ENCODE measurements at places on chromosomes 5 and 9.

DNA sequence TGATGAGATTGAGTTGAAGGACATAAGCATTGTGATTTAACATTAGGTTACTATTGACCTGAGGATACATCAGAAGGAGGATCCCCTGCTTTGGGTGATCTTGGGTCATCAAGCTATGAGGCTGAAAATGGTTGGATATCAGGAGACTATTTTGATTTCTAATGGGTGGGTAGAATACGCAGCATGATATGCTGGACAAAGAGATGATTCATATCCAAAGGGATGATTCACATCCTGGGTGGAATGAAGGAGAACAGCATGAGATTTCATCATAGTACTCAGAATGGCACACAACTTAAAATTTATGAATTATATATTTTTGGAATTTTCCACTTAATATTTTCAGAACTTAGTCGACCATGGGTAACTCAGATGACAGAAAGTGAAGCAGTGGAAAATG lies 1759.5 kb upstream of the C9orf72 start:
- no peak for DNase-seq

- DNase-seq, result no peak
Observed at GRCh38 chr9:136051837-136052471, 43.1 kb downstream of the NACC2 start.

- DNase-seq, result no peak
Observed at GRCh38 chr5:77010243-77010642, 20.0 kb upstream of the AGGF1 start.

GRCh38 chr9:77807846-77808750 lies 160.0 kb upstream of the GNA14 start:
- no peak for DNase-seq

DNA sequence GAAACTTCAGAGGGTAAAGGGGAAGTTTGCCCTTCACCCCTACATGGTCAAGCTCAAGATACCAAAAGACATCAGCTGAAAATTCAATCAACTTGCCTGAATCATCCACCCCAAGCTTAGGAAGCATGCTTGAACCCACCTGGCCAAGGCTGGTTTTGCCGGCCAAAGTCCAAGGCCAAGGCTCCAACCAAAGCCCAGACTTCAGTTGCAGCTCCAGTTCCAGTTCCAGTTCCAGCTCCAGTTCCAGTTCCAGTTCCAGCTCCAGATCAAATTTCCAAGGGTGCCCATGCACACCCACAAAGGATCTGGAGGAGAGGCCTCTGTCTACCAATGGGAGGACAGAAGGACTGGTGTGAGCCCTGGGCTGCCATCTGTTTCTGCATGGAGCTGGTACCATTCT lies 4.6 kb upstream of the SERINC5 start:
- no peak for DNase-seq

GRCh38 chr5:120538149-120538548 lies 74.0 kb downstream of the PRR16 start:
- DNase-seq, result no peak

- DNase-seq, result no peak
Observed at GRCh38 chr9:121958530-121958929, 134.6 kb downstream of the TTLL11 start.

GRCh38 chr9:89999176-89999533 lies 394.3 kb downstream of the GADD45G start:
- no peak for DNase-seq

DNA sequence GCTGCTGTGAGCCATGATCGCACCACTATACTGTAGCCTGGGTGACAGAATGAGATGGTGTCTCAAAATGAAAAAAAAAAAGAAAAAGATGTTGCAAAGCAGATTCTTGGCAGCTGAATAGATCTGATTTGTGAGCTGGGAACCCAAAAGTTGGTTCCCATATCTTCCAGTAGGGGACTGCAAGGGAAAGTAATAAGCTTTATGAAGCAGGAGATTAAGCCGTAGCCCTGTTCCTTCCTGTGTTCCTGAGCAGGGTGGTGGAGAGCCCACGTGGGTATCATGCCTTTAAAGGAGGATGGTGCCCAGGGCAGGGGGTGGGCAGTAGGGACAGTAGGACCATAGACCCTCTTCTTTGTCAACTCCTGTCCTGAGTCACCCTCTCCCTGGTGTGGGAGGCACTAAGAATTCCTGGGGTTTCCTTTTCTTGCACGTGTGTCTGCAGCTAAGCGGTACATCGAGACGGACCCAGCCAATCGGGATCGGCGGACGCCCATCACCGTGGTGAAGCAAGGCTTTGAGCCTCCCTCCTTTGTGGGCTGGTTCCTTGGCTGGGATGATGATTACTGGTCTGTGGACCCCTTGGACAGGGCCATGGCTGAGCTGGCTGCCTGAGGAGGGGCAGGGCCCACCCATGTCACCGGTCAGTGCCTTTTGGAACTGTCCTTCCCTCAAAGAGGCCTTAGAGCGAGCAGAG lies 37.9 kb downstream of the STOM start:
- no peak for DNase-seq

GRCh38 chr9:131370638-131371037 lies 23.2 kb upstream of the PRRC2B start:
- DNase-seq, result no peak

GRCh38 chr9:4997631-4998030 lies 12.6 kb downstream of the JAK2 start:
- DNase-seq, result no peak

DNA sequence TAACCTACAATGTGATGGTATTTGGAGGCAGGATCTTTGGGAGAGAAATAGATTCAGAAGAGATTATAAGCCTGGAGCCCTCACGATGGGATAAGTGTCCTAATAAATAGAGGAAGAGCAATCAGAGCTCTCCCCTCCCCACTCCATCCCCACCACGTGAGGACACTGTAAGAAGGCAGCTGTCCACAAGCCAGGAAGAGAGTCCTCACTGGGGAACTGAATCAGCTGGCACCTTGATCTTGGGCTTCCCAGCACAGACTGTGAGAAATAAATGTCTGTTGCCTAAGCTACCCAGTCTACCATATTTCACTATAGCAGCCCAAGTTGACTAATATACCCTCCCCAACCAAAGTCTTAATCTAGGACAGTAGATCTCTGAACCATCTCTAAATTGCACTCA lies 118.1 kb downstream of the SUSD1 start:
- DNase-seq, result no peak

DNA sequence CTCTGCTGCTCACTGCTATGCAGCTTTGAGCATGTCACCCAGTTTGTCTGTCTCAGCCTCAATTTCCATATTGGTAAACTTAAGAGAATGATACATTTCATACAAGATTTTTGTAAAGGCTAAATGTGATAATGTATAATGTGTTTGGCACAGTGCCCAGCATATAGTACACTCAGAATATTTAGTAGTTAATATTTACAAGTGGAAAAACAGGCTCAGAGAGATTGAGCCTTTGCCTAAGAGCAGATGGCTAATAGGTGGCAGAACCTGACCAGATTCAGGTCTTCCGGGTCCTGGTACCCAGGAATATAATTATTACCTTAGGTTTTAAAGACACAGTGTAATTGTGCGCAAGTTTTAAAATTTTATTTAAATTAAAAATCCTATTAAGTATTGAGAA lies 46.8 kb upstream of the KIAA1958 start:
- no peak for DNase-seq

- DNase-seq, result no peak
Observed at GRCh38 chr5:32474209-32474854, 29.8 kb upstream of the ZFR start.

- DNase-seq, result no peak
Observed at GRCh38 chr5:114362197-114362976, 517 bp downstream of the KCNN2 start.

DNA sequence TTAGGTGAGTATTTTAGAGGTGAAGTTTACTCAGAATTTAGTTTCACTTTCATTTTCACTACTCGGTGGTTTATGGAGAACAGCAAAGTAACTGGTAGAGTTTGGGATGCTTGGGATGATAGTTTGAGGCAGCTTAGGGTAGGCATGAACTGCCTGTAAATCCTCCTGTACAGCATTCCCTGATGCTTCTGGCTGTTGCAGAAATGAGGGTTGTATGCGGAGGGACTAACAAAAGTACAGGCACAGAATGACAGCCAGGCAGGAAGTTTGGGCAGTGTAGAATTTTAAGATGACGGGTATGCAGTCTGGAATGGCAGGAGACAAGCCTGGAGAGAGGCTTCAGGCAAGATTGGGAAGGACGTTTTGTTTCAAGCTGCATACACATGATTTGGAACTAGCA lies 48.0 kb upstream of the FAM120AOS start:
- DNase-seq, result peak; percentile 18

DNA sequence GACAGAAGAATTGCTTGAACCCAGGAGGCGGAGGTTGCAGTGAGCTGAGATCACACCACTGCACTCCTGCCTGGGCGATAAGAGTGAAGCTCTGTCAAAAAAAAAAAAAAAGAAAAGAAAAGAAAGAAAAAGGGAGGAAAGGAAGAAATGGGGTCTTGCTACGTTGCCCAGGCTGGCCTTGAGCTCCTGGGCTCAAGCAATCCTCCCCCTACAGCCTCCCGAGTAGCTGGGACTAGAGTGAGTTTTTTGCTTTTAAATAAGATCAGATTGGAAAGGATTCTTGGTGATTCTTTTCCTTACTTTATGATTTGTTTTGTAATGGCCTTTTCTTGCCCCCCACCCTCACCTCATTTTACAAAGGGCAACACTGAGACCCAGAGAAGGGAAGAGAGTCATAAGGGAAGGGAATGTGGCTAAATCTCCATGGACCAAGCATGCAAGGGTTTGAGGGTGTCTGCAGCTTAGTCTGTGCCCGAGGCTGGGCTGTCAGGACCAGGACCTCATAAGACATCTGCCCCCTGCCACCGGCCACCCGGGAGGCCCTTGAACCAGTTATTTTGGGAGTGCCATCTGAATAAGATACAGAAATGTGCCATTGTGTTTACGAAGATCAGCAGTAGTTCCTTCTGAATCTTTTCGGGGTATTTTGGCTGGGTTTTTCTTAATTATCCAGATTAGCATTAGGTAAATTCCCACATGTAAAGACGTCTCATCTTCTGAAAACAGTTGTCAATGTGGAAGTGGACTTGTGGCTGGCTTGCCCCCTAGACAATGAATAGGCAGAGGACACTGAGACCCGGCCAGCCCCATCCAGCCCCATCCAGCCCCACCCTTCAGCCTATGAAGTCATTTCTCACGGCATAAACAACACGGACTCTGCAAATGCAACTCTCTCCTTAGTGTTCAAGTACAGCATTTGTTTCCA lies 44.5 kb upstream of the GRHPR start:
- DNase-seq, result no peak

GRCh38 chr5:39340506-39340905 lies 23.8 kb downstream of the C9 start:
- DNase-seq, result no peak

- no peak for DNase-seq
Observed at GRCh38 chr5:167814828-167815227, 476.6 kb upstream of the WWC1 start.

DNA sequence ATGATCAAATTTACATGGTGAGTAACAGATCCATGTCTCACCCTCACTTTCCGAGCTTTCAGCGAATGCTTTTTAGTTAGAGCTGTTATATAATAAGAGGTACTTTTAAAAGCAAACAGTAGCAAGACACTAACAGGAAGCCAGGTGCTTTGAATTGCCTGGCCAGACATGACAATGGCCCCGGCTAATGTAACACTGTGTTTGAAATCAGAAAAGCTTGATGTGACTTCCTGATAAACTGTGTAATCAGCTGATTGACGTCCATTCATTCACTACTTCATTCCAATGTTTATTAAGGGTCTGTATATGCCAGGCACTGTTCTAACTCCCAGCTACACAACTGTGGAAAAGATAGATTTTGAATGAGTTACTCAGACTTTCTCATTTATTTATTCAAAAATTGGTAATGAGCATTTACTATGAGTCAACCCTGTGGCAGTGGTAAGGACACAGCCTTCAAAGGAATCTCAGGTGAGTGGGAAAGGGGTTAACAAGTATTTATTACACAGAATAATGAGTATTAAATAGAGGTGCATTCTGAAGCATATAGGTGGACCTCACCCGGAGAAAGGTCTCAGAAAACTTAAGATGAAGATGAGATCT lies 26.6 kb downstream of the DPYSL3 start:
- no peak for DNase-seq

- no peak for DNase-seq
Observed at GRCh38 chr9:75602060-75602459, 288.4 kb upstream of the PCSK5 start.

GRCh38 chr9:34551751-34552605 lies 29.2 kb upstream of the ENHO start:
- no peak for DNase-seq

- DNase-seq, result peak; percentile 75
Observed at GRCh38 chr9:35882263-35882848, 12.2 kb upstream of the OR13J1 start.

GRCh38 chr5:35922468-35922867 lies 16.0 kb downstream of the CAPSL start:
- no peak for DNase-seq

- DNase-seq, result no peak
Observed at GRCh38 chr9:126421567-126422428, 95.2 kb downstream of the MVB12B start.

DNA sequence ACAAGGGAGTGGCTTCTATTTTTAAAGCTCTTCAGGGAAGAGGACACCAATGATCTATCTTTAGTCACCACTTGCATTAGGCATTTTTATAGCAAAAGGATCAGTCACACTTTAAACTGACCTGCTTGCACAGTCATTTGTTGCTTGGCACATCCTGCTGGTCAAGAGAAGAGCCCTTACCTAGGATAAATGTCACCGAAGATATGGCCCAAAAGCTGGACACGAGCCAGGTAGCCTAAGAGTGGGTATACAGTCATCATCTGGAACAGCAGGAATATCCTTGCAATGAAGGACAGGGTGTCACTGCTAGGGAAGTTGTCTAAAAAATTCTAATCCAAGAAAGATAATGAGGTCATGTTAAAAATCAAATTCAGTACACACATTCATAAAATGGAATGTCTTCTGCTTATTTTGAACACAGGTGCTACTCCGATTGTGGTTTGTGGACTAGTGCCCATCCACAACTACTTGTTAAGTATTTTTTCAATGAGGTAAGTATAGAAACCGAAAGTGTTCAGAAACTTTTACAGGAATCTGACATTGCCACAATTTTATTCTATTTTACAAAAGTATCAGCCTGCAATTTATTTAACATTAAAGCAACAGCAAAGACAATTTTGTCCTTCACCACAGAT lies 78.4 kb downstream of the SLC38A9 start:
- no peak for DNase-seq

GRCh38 chr5:116645627-116646026 lies 71.0 kb upstream of the SEMA6A start:
- DNase-seq, result no peak

- no peak for DNase-seq
Observed at GRCh38 chr5:36406023-36406422, 104.3 kb upstream of the RANBP3L start.

- no peak for DNase-seq
Observed at GRCh38 chr9:21761309-21761901, 41.0 kb upstream of the MTAP start.

DNA sequence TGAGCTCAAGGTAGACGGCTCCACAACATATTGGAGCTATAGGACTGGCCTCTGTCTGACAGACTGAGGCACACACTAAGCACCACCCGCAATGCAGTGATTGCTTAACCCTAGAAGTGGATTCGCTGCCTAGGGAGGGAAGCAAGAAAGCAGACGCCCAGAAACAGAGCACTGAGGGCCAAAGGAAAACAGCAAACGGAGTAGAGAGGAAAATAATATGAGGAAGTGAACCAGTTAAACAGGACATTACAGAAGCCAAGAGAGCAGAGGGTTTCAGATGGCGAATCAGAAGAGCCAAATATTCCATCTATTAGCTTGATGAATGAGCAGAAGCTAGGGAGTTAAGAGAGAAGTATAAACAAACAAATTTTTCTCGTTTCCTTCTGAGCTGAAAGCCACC lies 139.2 kb upstream of the LHFPL2 start:
- DNase-seq, result no peak

GRCh38 chr5:167582886-167583285 lies 708.6 kb upstream of the WWC1 start:
- no peak for DNase-seq
